ENCODE measurements at places on chromosomes 2 and 18.

DNA sequence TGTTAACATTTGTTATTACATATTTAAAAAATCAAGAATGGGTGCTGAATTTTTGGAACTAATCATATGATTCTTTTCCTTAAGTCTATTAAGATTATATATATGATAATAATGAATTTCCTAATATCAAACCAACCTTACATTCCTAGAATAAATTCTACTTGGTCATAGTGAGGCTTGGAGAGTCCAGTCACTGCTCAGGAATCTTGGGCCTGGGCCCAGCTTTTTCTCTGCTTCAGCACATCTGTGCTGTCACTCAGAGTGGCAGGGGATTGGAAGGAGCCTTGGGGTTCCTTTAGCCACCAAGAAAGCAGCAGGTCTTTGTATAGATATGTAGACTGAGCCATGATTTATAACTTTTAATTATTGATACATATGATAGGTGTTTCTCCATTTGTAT is 19.9 kb upstream of the ZAP70 start:
- DNase-seq: no peak

GRCh38 chr2:189407281-189408209 is 33.7 kb upstream of the WDR75 start:
- peak; percentile 33 for DNase-seq

GRCh38 chr18:4586731-4587130 is 131.6 kb upstream of the DLGAP1 start:
- DNase-seq: no peak

DNA sequence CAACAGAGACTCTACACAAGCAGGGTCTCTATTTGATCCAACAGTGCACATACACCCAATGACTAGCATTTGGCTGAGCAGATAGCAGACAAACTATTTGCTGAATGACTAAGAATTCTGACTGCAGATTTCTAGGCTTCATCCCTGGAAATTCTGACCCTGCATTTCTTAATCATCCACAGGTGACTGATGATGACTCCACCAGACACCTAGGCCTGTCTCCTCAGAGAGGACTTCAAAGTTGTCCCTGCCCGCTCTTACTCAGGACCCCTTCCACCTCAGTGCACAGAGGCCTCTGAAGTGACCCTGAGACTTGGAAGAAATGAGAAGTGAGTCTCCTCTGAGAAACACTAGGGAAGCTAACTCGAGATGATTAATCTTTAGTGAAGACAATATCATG is 51.3 kb downstream of the SEPTIN10 start:
- no peak for DNase-seq
